ENCODE measurements at places on chromosomes 1 and 21. TPM values are rescaled to one million over a fixed set of nuclear protein-coding genes. Genes with fewer than 3 reads are reported as not detected.
A peak's percentile ranks its signal among the peaks of the same experiment; 100 is the strongest.

PTPRC gene
- total RNA-seq = 9.2 TPM

BGLAP gene
- 0.38 TPM for total RNA-seq

C1orf216 gene
- total RNA-seq = 3.4 TPM

DCST1 gene
- 0.19 TPM for total RNA-seq

PRDM15 gene
- 5.4 TPM for total RNA-seq

GRCh38 chr21:31554511-31555022, 104.9 kb upstream of the SOD1 start:
- no peak overlapping the region for H3K4me3 ChIP-seq
- no peak for DNase-seq
- peaks cover 9% of the 10 kb centered on the region for H3K4me1 ChIP-seq

DNA sequence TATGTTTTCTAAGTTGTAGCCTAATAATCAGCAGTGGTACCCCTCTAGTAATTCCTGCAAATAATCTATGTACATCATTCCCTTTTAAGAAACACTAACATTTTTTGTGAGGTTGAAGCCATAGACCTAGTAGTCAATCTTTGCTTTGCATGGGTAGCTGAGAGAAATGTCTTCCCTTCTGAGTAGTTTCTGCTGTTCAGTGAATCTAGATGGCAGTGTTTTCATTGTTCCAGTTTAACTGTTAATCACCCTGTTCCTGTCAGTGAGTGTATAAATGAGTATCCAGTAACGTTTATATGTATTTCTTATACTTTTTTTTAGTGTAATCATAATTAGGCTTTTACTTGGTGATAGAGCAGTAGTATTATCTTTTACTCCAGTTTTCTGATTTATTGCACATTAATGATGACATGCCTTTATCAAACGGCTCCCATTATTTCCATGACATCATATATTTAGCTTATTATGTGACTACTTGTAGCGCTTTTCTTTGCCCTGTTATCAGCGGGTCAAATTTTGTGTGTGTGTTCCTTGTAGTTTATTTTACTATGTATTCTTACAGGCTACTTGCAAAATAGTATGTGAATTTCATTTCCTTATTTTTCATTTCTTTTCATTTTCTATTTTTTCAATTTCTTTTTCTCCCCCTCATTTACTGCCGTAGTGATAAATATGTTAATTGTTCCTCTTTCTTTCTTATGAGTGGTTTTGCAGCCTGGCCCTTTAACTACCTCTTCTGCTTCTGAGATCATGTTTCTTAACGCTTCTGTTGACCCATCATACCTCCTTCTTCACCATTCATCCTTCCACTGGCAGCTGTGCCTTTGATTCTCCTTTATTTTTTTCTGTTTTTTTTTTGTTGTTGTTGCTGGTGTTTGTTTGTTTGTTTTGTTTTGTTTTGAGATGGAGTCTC, 18.8 kb downstream of the CEP350 start:
- peaks cover 66% of the 10 kb centered on the region for H3K4me1 ChIP-seq
- no peak overlapping the region for H3K27ac ChIP-seq
- no peak for DNase-seq

GRCh38 chr1:221923929-221924598, 182.2 kb upstream of the DUSP10 start:
- H3K36me3 ChIP-seq = no peaks in the 10 kb centered on the region
- DNase-seq = no peak
- H3K4me1 ChIP-seq = no peaks in the 10 kb centered on the region
- no peak overlapping the region for H3K4me3 ChIP-seq

GRCh38 chr1:3097861-3098260, 28.9 kb downstream of the PRDM16 start:
- no peaks in the 10 kb centered on the region for H3K27me3 ChIP-seq
- DNase-seq = no peak
- no peaks in the 10 kb centered on the region for H3K36me3 ChIP-seq
- no peak overlapping the region for H3K27ac ChIP-seq
- no peak overlapping the region for H3K4me3 ChIP-seq

GRCh38 chr21:36881228-36881627, 85.2 kb downstream of the HLCS start:
- H3K4me1 ChIP-seq = no peaks in the 10 kb centered on the region
- H3K4me3 ChIP-seq = no peak overlapping the region
- no peaks in the 10 kb centered on the region for H3K36me3 ChIP-seq
- H3K27me3 ChIP-seq = no peaks in the 10 kb centered on the region
- DNase-seq = no peak

DNA sequence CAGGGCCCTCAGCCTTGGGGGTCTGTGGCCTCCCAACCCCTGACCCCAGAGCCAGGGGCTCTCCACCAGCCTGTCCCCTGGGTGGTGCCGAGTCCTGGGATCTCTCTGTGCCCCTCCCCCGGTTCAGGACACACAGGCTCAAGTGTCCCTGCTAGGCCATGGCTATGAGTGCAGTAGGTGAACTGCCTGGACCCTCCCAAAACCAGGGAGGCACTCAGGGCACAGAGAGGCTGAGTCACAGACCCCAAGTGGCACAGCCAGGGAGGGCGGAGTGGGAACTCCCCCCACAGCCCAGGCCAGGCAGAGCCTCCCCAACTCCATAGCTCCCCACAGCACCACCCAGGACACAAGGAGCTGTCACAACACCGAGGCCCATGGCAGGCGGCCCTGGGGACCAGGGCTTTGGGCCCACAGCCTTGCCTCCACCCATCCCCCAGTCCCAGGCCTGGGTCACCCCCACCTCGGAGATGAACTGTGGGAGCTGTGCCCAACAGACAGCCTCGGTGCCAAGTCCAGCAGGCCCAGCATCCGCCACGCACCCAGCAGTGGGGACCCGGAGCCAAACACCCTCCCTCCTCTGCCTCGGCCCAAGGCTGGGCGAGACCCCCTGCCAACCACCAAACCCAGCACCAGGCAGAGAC, 3.2 kb downstream of the DVL1 start:
- H3K4me3 ChIP-seq = peak overlapping the region; percentile 89
- peaks cover 64% of the 10 kb centered on the region for H3K4me1 ChIP-seq
- no peaks in the 10 kb centered on the region for H3K27me3 ChIP-seq
- H3K36me3 ChIP-seq = peaks cover 6% of the 10 kb centered on the region
- H3K27ac ChIP-seq = peak overlapping the region; percentile 95

DNA sequence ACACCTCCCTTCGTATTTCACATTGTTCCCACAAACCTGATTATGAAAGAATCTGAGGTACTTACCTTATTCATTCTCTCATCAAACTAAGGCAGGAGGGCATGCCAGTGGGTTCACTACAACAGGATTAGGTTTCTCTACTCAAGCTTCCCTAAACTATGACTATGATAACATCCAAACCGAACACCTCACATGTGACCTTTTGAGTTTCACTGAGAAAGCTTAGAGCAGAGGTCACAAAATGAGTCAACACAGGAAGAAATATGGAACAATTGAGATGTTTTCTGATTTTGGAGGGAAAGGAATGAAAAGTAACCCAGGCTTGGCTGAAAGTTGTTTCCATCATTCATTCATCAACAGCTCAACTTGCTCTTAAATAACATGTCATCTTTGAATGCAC, 24.1 kb downstream of the UBR4 start:
- DNase-seq = no peak
- H3K27ac ChIP-seq = no peak overlapping the region
- peaks cover 47% of the 10 kb centered on the region for H3K36me3 ChIP-seq
- H3K4me3 ChIP-seq = no peak overlapping the region
- no peaks in the 10 kb centered on the region for H3K27me3 ChIP-seq

DNA sequence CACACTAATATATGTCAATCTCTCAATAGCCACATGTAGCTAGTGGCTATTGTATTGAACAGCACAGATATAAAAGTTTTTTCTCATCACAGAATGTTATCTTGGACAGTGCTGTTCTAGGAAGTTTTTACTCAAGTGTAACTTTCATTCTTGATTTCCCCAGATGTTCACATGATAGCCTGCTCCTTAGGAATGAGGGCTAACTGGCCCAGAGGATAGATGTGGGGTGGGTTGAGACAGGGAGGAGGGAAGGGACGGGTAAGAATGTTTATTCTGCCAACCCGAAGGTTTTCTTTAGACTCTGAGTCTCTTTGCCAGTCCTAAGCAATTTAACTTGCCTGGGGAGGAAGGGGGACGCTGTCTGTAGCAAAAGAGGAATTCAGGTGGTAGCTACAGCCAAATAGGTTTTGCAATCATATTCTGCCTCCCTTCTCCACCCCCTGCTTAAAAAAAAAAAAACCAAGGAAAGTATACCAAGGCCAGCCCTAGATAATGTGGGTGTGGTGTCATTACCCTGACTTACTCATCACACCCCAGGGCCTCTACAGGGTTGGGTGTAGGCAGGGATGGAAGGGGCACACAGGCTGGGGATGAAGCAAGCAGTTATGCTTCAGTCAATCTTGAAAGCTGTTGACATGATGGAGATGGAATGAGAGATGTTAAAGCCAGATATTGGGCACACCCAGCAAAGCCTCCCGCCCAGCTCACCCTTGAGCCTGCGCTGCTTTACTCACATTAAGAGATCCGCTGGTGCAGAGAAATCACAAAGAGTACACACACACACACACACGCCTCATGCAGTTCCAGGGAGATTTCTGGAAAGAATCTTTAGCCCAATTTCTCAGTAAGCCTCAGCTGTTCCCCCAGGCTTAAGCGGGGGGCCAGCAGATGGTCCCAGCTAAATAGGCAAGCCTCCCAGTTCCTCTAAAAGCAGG, 59.9 kb downstream of the PLXNA2 start:
- peak overlapping the region; percentile 77 for H3K27ac ChIP-seq
- peaks cover 35% of the 10 kb centered on the region for H3K4me1 ChIP-seq
- H3K27me3 ChIP-seq = no peaks in the 10 kb centered on the region
- H3K4me3 ChIP-seq = no peak overlapping the region
- H3K36me3 ChIP-seq = no peaks in the 10 kb centered on the region

DNA sequence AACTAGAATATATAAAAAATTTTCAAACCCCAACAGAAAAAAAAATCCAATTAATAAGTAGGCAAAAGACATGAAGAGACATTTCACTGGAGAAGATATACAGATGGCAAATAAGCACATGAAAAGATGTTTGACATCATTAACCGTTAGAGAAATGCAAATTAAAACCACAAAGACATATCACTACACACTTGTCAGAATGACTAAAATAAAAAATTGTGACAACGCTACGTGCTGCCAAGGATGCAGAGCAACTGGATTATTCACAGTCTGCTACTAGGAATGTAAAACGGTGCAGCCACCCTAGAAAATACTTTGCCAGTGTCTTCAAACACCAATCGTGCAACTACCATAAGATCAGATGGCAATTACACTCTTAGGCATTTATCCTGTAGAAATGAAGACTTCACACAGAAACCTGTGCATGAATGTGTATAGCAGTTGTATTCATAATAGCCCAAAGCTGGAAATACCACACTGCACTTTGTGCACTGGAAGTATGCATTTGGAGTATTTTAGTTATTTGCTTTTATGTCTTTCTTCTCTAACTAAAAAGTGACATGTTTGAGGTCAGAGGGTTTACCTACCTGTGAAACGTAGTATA, 75.3 kb upstream of the PALMD start:
- H3K4me3 ChIP-seq = no peak overlapping the region
- no peak for DNase-seq
- peaks cover 8% of the 10 kb centered on the region for H3K4me1 ChIP-seq
- H3K27me3 ChIP-seq = no peaks in the 10 kb centered on the region

DNA sequence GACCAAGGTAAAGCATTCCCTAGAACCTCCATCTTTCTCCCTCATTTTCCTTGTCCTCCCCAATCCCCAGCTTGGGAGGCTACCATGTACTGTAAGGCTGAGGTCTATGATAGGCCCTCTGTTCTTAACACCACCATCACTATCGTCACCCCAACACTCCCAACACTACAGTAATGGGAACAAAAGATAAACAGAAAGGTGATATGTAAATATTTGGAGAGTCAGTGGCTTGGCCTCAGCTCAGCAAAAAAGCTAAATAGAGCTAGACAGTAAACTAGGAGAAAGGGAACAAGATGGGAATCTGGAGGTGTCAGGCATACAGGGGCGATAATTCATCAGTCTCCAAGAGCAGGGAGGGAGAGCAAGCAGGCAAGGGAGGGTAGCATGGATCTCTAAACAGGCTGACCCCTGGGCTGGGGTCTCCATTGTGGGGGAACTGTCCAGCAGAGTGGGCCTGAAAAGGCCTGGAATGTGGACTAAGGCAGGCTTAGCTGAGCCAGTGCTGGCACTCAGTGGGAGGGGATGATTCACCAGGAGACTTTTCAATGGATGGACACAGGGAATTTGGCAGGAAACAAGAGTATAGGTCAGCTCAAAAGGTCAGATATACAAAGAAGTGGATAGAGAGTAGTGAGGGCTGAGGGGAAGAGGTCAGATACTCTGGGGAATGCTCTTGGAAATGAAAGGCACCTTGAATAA, 6.7 kb downstream of the WNT2B start:
- peaks cover 63% of the 10 kb centered on the region for H3K4me1 ChIP-seq
- H3K27me3 ChIP-seq = no peaks in the 10 kb centered on the region
- H3K27ac ChIP-seq = no peak overlapping the region
- H3K4me3 ChIP-seq = no peak overlapping the region
- no peak for DNase-seq
